Activated T-helper 2 cell treated with anti-CD3 and anti-CD28 coated beads, Interferon-gamma antibody, Interleukin-2, Interleukin-4, amounts not matched to agents 10 μg/mL and 5 μg/mL and 100 μg/mL, durations not matched to agents 14 hours and 24 hours and 36 hours (primary cell): ENCODE measurements at places on chromosomes 12 and 14. TPM values are rescaled to one million over a fixed set of nuclear protein-coding genes. Genes with fewer than 3 reads are reported as not detected.

DNA sequence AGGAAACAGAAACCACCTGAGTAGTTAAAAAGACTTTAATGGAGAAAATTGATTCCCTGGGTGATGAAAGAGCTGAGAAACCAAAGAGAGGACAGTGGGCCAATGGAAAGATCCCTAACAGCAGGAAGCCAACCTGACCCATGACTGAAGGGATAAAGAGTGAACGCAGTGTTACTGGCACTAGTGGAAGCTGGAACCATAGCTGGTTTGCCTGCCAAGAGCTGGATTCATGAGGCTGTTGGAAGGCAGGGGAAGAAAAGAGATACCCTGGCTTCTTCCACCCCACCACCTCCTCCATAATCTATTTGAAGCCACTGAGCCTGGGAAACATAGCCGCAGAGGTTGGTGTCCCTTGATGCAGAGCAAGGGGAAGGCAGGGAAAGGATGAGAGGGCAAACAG, 125.5 kb upstream of the PRKD1 start:
- no peak for DNase-seq
- no peaks in the 10 kb centered on the region for H3K27me3 ChIP-seq
- H3K27ac ChIP-seq = no peak overlapping the region
- no peak overlapping the region for H3K4me3 ChIP-seq
- no peaks in the 10 kb centered on the region for H3K4me1 ChIP-seq

The RPL10L gene
- total RNA-seq = not detected in 2 replicates

GRCh38 chr14:69373104-69373503, 25.0 kb downstream of the ERH start:
- peaks cover 10% of the 10 kb centered on the region for H3K4me1 ChIP-seq
- peaks cover 39% of the 10 kb centered on the region for H3K36me3 ChIP-seq
- peak overlapping the region; percentile 46 for H3K27ac ChIP-seq
- no peaks in the 10 kb centered on the region for H3K27me3 ChIP-seq
- H3K4me3 ChIP-seq = no peak overlapping the region

The NOC4L gene
- total RNA-seq = 39.3 and 39.8 TPM in 2 replicates

DNA sequence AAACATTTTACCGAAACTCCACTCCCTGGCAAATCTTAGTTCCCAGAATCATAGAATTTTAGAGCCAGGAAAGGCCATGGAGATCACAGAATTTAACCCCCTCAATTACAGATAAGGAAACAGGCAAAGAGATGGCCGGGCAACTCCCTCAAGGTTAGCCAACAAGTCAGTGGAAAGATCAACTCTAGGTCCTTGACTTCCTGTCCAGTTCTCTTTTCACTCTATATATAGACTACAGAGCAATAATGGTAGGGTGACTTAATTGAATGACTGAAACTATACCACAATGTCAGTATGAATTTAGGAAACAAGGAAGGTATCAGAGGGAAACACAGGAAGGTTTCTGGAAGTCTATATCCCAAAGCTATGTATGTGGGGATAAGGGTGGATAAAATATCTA, 11.6 kb downstream of the OXA1L start:
- DNase-seq = no peak
- no peak overlapping the region for H3K4me3 ChIP-seq
- H3K27me3 ChIP-seq = no peaks in the 10 kb centered on the region

DNA sequence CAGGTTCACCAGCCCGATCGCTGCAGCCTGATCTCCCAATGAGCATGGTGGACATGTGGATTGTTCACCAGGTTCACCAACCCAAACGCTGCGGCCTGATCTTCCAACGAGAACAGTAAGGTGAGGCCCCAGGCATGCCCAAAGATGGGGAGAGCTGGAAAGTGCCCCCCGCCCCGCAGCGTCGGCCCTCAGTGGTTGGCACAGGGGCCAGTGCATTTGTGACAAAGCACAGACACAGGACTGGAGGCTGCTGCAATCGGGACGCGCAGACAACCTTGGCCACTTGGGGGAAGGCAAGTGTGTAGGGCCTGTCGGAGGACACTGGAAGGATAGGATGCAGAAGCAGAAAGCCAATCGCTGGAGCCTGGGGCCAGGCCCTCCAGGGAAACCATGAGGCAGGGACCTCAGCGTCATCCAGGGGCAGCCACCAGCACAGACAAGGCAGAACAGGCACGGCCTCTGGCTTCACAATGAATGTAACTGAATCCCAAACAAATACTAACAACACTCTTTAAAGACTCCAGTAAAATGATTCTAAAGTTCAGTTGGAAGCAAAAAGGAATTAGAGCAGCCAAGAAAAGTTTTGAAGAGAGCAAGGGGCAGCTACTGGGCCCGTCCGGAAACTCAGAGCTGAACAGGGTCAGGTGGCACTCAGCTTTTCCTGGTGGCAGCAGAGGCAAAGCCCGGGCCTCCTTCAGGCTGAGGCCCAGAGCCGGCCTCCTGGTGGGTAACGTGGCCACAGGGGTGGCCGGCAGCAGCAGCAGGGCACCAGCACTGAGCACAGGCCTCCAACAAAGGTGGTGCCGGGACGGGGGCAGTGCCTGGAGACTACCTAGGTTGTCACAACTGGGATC, 13.3 kb downstream of the BRF1 start:
- H3K4me1 ChIP-seq = peaks cover 22% of the 10 kb centered on the region
- H3K27ac ChIP-seq = no peak overlapping the region
- H3K27me3 ChIP-seq = no peaks in the 10 kb centered on the region
- H3K36me3 ChIP-seq = peaks cover 5% of the 10 kb centered on the region
- DNase-seq = no peak

DNA sequence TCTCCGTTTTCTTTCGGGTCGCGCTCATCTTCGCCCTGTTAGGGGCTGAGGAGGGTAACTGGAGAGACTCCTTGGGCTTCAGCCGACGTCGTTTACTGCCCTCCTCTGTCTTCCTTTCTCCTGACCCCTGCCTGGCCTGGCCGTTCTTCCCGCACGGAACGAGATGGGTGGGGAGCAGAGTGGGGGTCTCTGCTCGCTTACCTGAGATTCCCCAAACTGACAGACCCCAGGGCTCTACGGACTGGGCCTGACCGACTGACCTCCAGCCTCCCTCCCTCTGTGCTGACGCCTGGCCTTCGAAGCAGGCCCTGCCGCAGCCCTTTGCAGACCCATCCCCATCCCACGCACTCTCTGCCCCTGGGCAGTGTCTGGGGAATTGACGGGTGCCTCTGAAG, 439 bp downstream of the GOLGA5 start:
- peaks cover 7% of the 10 kb centered on the region for H3K27me3 ChIP-seq
- H3K36me3 ChIP-seq = peaks cover 32% of the 10 kb centered on the region
- H3K4me3 ChIP-seq = peak overlapping the region; percentile 94
- DNase-seq = no peak

- H3K4me3 ChIP-seq = no peak overlapping the region
- no peaks in the 10 kb centered on the region for H3K36me3 ChIP-seq
- no peak overlapping the region for H3K27ac ChIP-seq
- H3K27me3 ChIP-seq = peaks cover 8% of the 10 kb centered on the region
- H3K4me1 ChIP-seq = peaks cover 6% of the 10 kb centered on the region
Observed at GRCh38 chr12:52203079-52203921, 11.5 kb upstream of the KRT80 start.

DNA sequence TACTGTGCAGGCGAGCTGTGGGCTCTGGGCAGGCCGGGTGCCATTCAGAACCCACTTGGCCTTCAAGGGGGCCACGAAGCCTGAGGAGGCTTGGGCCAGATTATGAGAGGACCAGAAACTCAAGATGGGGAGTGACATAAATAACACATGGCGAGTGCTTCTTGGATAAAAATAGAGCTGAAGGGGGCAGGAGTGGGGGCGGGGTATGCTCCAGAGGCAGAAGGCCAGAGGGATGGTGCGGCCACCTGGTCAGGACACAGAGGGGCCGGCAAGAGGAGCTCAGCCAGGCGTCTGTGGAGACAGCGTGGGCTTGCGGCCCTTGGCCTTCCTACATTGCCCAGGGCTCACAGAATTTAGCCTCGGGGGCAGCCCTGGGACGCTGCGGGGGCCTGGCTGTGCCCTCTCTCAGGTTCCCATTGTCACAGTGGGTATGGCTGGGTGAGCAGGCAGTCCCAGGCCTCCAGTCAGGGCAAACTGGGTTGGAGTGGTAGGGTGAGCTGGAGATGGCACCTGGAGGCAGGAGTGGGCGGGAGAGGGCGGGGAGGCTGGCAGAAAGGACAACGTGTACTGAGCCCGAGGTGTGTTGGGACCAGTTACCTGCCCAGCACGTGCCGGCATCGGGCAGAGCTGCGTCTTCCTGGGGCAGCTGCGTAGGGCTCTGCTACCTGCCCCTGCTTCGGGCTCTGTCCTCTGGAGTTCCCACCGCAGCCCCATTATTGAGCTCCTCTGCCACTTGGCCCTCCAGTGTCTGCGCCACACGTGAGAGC, 7.4 kb upstream of the SLC25A29 start:
- peaks cover 10% of the 10 kb centered on the region for H3K27me3 ChIP-seq
- no peak overlapping the region for H3K27ac ChIP-seq
- peaks cover 4% of the 10 kb centered on the region for H3K4me1 ChIP-seq
- no peak overlapping the region for H3K4me3 ChIP-seq

DNA sequence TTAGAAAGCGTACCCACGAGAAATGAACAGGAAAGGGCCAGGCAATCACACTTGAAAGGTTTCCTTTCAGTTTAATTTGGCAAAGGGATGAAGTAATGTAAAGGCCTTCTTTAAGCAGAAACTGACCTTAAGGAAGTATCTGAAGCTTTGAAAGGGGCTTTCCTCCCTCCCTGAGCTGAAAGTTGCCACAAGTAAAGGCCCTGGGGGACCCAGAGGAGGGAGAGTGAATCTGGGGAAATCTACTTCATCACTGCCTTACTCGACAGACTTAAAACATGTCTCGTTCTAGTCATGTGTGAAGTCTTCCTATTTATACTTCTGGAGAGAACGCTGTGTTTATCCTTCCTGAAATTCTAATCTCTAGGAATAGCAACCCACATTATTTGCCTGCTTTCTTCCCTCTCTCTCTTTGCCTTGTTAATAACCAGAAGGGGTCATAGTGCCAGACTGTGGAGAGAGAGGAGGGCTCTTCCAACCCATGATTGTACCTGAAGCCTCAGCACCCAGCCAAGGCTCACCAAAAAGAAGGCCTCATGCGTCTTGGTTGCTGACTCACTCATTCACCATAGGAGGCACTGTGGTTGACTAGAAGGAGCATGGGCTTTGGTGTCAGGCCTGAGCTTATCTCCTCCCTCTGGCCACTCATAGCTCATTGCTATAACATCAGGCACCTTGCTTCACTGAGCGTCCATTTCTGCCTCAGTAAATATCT, 10.2 kb upstream of the GPX2 start:
- no peak overlapping the region for H3K27ac ChIP-seq
- no peaks in the 10 kb centered on the region for H3K27me3 ChIP-seq
- no peaks in the 10 kb centered on the region for H3K36me3 ChIP-seq
- no peak overlapping the region for H3K4me3 ChIP-seq
- peaks cover 3% of the 10 kb centered on the region for H3K4me1 ChIP-seq
- no peak for DNase-seq

The SPATS2 gene
- total RNA-seq = 17.9 and 19.3 TPM in 2 replicates

- H3K4me3 ChIP-seq = peak overlapping the region; percentile 99
- no peaks in the 10 kb centered on the region for H3K27me3 ChIP-seq
- peaks cover 49% of the 10 kb centered on the region for H3K4me1 ChIP-seq
Observed at GRCh38 chr12:88036353-88036965, 7.3 kb upstream of the C12orf50 start.

DNA sequence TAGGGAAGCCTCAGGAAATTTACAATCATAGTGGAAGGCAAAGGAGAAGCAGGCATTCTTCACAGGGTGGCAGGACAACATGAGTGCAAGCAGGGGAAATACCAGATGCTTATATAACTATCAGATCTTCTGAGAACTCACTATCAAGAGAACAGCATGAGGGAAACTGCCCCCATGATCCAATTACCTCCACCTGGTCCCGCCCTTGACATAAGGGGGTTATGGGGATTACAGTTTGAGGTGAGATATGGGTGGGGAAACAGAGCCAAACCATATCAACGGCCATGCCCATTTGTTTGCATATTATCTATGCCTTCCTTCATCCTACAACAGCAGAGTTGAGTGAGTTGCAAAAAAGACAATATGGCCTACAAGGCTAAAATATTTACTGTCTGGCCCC, 140.2 kb upstream of the CCDC196 start:
- H3K27ac ChIP-seq = no peak overlapping the region
- H3K27me3 ChIP-seq = peaks cover 6% of the 10 kb centered on the region
- H3K4me3 ChIP-seq = no peak overlapping the region
- no peaks in the 10 kb centered on the region for H3K4me1 ChIP-seq
- no peaks in the 10 kb centered on the region for H3K36me3 ChIP-seq

GRCh38 chr12:1504895-1505311, 89.5 kb downstream of the FBXL14 start:
- H3K27ac ChIP-seq = no peak overlapping the region
- peaks cover 33% of the 10 kb centered on the region for H3K27me3 ChIP-seq
- no peak for DNase-seq

GRCh38 chr12:124252964-124253363, 41.9 kb upstream of the RFLNA start:
- H3K4me3 ChIP-seq = no peak overlapping the region
- H3K27me3 ChIP-seq = peaks cover 4% of the 10 kb centered on the region
- H3K36me3 ChIP-seq = no peaks in the 10 kb centered on the region

GRCh38 chr14:37592482-37593408, 2.3 kb downstream of the FOXA1 start:
- H3K4me1 ChIP-seq = peaks cover 5% of the 10 kb centered on the region
- H3K36me3 ChIP-seq = peaks cover 3% of the 10 kb centered on the region
- no peak overlapping the region for H3K27ac ChIP-seq
- no peak overlapping the region for H3K4me3 ChIP-seq
- no peak for DNase-seq

- H3K4me3 ChIP-seq = peak overlapping the region; percentile 87
Observed at GRCh38 chr12:75481013-75481705, 604 bp downstream of the GLIPR1 start.

The FGF6 gene
- not detected in 2 replicates for total RNA-seq

The GARIN6 gene
- total RNA-seq = not detected in 2 replicates

- no peaks in the 10 kb centered on the region for H3K36me3 ChIP-seq
- H3K27ac ChIP-seq = no peak overlapping the region
- H3K4me3 ChIP-seq = peak overlapping the region; percentile 27
- H3K27me3 ChIP-seq = peaks cover 43% of the 10 kb centered on the region
Observed at GRCh38 chr14:102545461-102546265, 36.1 kb upstream of the ANKRD9 start.

DNA sequence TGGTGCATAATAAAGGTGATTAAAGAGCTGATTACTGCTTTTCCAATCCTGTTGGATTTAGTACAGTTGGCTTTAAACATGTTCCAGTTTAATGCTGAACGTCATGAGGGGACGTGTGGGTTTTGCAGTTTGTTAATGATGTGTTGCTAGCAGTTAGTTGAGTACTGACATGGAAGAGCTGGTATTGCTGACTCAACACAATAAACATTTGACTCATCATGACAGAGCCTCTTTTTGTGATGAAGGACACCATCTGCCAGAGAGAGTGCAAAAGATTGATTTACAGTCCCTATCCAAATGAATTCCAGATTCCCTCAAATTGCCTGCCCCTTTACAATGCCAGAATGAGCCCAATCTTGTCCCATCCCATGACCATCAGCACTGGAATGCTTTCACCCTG, 346.2 kb upstream of the PRICKLE1 start:
- no peaks in the 10 kb centered on the region for H3K4me1 ChIP-seq
- H3K27me3 ChIP-seq = no peaks in the 10 kb centered on the region
- H3K4me3 ChIP-seq = no peak overlapping the region
- H3K27ac ChIP-seq = no peak overlapping the region
- H3K36me3 ChIP-seq = no peaks in the 10 kb centered on the region
- DNase-seq = no peak

GRCh38 chr12:100442403-100442802, 31.3 kb upstream of the NR1H4 start:
- no peaks in the 10 kb centered on the region for H3K36me3 ChIP-seq
- H3K27ac ChIP-seq = no peak overlapping the region
- H3K4me3 ChIP-seq = no peak overlapping the region
- peaks cover 8% of the 10 kb centered on the region for H3K27me3 ChIP-seq
- peaks cover 4% of the 10 kb centered on the region for H3K4me1 ChIP-seq

- DNase-seq = no peak
- H3K4me3 ChIP-seq = no peak overlapping the region
- H3K27me3 ChIP-seq = no peaks in the 10 kb centered on the region
- no peaks in the 10 kb centered on the region for H3K4me1 ChIP-seq
Observed at GRCh38 chr12:101908395-101908794, 31.0 kb downstream of the DRAM1 start.

The CACNA2D4 gene
- 6.2 and 10.0 TPM in 2 replicates for total RNA-seq

The AQP2 gene
- not detected in 2 replicates for total RNA-seq
